CD4-positive, alpha-beta T cell treated with Interleukin-1 beta for 1 hour (primary cell): ENCODE measurements at places on chromosomes 11 and 22.

GRCh38 chr11:31803813-31804311 is 7.3 kb downstream of the PAX6 start:
- DNase-seq: no peak

GRCh38 chr11:72954860-72955259 is 140.6 kb downstream of the ATG16L2 start:
- DNase-seq: no peak

DNA sequence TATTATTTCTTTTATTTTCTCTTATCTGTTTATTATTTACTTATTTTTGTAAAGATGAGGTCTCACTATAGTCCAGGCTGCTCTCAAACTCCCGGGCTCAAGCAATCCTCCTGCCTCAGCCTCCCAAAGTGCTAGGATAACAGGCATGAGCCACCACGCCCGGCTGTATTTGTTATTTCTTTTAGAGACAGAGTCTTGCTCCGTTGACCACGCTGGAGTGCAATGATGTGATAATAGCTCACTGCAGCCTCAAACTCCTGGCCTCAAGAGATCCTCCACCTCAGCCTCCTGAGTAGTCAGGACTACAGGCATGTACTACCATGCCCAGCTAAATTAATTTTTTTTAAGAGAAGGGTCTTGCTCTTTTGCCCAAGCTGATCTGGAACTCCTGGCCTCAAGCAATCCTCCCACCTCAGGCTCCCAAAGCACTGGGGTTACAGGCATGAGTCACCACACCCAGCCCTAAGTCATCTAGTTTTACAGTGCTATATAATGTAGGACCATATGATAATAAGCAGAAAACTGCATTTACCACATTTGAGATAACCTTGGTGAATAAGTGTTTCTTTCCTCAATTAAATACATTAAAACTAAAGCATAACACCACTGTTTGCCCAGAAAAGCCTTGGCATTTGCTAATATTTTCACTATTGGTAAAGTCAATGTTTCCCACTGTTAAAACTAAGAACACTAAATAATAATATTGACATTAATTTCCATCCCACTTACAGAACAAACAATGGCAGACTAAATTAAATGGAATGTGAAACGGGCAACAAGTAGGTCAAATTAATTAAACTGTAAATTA is 127.5 kb downstream of the SIK3 start:
- DNase-seq: no peak

DNA sequence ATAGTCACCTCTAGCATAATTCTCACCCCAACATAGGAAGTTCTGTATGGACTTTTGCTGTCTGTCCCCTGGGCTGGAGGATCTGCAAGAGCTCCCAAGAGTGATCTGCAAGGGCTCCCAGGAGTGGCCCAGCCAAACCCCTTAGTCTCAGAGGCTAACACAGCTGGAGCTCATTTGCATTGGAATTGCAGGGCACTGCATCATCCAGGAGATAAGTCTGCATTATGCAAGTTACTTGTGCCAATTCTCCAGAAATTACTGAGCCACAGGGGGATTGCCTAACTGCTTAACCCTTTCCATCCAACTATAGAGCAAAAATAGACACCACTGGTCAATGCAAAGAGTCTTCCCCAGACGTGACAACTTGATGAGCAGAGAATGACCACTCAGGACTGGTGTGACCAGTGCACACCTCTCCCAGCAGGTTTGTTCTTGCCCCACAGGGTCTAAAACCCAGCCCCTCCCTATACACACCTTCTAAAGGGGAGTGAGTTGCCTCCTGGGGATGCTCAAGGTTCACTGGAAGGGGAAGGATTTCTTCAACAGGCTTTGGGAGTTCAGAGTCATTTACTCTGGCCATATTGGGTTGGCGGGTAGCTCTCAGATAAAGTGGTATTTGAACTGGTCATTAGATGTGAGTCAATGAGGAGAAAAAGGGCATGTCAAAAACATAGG is 38.4 kb downstream of the POU2AF3 start:
- DNase-seq: no peak

DNA sequence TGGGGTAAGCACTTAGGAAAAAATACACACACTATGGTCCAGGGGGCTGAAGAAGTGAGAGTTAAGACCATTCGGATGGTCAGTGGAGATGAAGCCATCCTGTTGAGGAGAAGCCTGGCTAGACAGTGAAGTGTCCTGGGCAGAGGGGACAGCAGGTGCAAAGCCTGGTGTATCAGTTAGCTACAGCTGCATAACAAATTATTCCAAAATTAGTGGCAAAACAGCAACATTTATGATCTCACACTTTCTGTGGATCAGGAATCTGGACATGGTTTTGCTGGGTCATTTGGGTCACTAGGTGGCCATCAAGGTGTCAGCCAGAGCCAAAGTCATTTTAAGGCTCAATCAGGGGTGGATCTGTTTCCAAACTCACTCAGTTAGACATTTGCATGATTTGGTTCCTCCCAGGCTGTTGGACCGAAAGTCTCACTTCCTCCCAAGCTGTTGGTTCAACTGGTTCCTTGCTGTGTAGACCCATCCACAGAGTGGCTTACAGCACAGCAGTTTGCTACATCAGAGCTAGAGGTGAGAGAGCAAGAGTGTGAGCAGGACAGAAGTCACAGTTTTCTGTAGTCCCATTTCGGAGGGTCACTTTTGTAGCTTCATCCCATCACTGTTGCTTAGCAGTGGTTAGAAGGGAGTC is 80.1 kb upstream of the ALX4 start:
- no peak for DNase-seq
